Glutamatergic neuron (in vitro differentiated cells): ENCODE measurements at places on chromosomes 6 and 20. TPM values are rescaled to one million over a fixed set of nuclear protein-coding genes. Genes with fewer than 3 reads are reported as not detected.

- H3K27ac ChIP-seq = no peak overlapping the region
- no peak for DNase-seq
- no peaks in the 10 kb centered on the region for H3K4me1 ChIP-seq
- no peak overlapping the region for H3K4me3 ChIP-seq
- H3K36me3 ChIP-seq = no peaks in the 10 kb centered on the region
Observed at GRCh38 chr20:22901164-22901563, 133.9 kb upstream of the SSTR4 start.

GRCh38 chr20:24436160-24436559 lies 33.3 kb upstream of the SYNDIG1 start:
- no peaks in the 10 kb centered on the region for H3K36me3 ChIP-seq
- H3K27me3 ChIP-seq = no peaks in the 10 kb centered on the region
- DNase-seq = no peak
- peaks cover 2% of the 10 kb centered on the region for H3K4me1 ChIP-seq
- no peak overlapping the region for H3K4me3 ChIP-seq

- H3K27ac ChIP-seq = no peak overlapping the region
- H3K36me3 ChIP-seq = no peaks in the 10 kb centered on the region
- peaks cover 10% of the 10 kb centered on the region for H3K27me3 ChIP-seq
- H3K4me3 ChIP-seq = no peak overlapping the region
- H3K4me1 ChIP-seq = peaks cover 2% of the 10 kb centered on the region
Observed at GRCh38 chr20:61868006-61868405, 197.7 kb downstream of the TAF4 start.

DNA sequence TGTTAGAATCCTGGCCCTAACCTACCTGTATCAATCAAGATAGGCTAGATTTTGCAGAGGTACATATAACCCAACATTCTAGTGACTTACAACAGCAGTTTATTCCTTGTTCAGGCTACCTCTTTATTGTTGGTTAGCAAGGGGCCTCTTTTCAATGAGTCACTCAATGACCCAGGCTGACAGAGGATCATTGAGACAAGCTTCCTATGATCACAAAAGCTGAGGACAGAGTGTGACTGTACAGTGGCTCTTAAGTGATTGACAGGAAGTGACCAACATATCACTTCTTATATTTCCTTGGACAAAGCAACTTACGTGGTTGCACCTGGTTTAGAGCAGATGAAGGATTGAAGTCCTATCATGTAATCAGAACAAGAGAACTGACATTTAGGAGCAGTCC lies 740.9 kb downstream of the FRK start:
- DNase-seq = no peak
- H3K27ac ChIP-seq = no peak overlapping the region
- no peaks in the 10 kb centered on the region for H3K36me3 ChIP-seq

DNA sequence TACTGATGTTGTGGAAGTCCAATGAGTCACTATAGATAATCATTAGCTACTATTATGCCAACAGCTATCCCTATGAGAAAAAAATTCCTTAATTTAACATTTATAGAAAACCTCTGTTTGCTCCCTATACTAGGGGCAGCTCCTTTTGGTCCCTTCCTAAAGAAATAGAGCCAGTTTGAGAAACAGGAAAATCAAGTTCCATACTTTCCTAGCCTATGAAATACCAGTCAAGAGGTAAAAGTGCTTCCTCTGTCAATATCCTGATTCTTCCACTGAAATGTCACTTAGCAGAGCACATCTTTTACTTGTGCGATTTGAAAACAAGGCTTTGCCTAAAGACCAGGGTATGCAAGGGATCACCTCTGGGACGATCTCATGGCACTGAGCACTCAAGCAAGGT lies 14.5 kb upstream of the TRIM39 start:
- peaks cover 5% of the 10 kb centered on the region for H3K4me1 ChIP-seq
- no peak for DNase-seq
- H3K27me3 ChIP-seq = peaks cover 9% of the 10 kb centered on the region
- H3K36me3 ChIP-seq = peaks cover 6% of the 10 kb centered on the region
- no peak overlapping the region for H3K4me3 ChIP-seq
- no peak overlapping the region for H3K27ac ChIP-seq

DNA sequence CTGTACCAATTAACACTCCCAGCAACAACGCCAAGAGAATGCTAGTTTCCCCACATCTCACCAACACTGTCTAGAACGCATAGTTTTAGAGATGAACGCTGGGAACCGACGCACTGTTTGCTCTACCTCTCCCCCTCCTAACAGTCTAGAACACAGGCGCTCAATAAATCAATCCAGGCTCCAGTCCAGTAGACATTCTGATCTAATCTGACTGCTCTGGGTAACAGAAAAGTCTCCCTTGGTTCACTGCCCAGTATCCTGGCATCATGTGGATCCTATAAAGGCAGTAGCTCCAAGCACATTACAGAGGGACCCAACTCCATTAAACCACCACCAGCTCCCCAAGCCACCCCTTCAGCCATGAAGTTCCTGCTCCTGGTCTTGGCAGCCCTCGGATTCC lies at the start of gene DEFB132:
Gene DEFB132, plus strand, starts transcription at position 306 of the 400 bp plus-strand sequence. Its CDS starts 55 bp downstream, at position 361.
- no peak within 1 kb of the TSS for H3K27ac ChIP-seq
- H3K4me1 ChIP-seq = peaks cover 11% of the 10 kb centered on the region
- H3K36me3 ChIP-seq = no peaks in the 10 kb centered on the region

GRCh38 chr6:116221067-116221466 lies 32.8 kb downstream of the TSPYL4 start:
- H3K4me3 ChIP-seq = no peak overlapping the region
- peak overlapping the region; percentile 77 for H3K27ac ChIP-seq

GRCh38 chr6:39218868-39219567 lies 10.3 kb downstream of the KCNK5 start:
- peaks cover under 1% of the 10 kb centered on the region for H3K4me1 ChIP-seq
- H3K27me3 ChIP-seq = peaks cover 10% of the 10 kb centered on the region
- no peaks in the 10 kb centered on the region for H3K36me3 ChIP-seq
- no peak for DNase-seq
- H3K27ac ChIP-seq = no peak overlapping the region

GRCh38 chr6:70171236-70171635 lies 131.6 kb downstream of the COL9A1 start:
- no peak overlapping the region for H3K27ac ChIP-seq
- H3K4me1 ChIP-seq = peaks cover under 1% of the 10 kb centered on the region
- no peak for DNase-seq
- no peaks in the 10 kb centered on the region for H3K36me3 ChIP-seq

DNA sequence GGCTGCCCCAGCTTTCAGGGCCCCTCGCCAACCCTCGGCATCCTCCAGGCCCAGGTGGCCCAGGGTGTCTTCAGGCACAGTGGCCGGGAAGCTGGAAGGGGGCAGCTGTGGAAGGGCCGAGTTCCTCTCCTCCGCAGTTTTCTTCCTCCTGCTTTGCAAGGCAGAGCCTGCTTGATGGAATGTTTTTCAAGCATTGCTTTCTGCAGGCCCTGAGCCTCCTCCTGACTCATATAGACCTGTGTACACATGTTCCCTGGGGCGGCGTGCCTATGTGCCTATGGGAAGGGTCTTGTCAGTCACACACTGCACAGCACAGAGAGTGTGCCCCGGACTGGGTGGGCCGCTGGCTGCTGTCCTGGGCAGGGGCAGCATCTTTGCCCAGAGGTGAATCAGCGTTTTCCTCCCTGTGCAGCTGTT lies 107.5 kb downstream of the ERMARD start:
- DNase-seq = no peak
- H3K4me1 ChIP-seq = peaks cover 5% of the 10 kb centered on the region
- H3K4me3 ChIP-seq = no peak overlapping the region
- no peak overlapping the region for H3K27ac ChIP-seq

GRCh38 chr6:37141281-37142049 lies 28.5 kb upstream of the PIM1 start:
- DNase-seq = no peak
- peaks cover 37% of the 10 kb centered on the region for H3K4me1 ChIP-seq
- no peaks in the 10 kb centered on the region for H3K36me3 ChIP-seq
- peak overlapping the region; percentile 46 for H3K27ac ChIP-seq

- DNase-seq = peak; percentile 34
- no peak overlapping the region for H3K27ac ChIP-seq
- peaks cover 10% of the 10 kb centered on the region for H3K4me1 ChIP-seq
- no peaks in the 10 kb centered on the region for H3K36me3 ChIP-seq
Observed at GRCh38 chr6:133240511-133241085, 559 bp upstream of the EYA4 start.

GRCh38 chr6:38782616-38783015 lies 67.5 kb downstream of the DNAH8 start:
- no peak overlapping the region for H3K4me3 ChIP-seq
- peaks cover 2% of the 10 kb centered on the region for H3K4me1 ChIP-seq
- no peaks in the 10 kb centered on the region for H3K36me3 ChIP-seq
- no peak overlapping the region for H3K27ac ChIP-seq
- no peak for DNase-seq

- H3K36me3 ChIP-seq = peaks cover 21% of the 10 kb centered on the region
- H3K4me3 ChIP-seq = no peak overlapping the region
- peaks cover 5% of the 10 kb centered on the region for H3K27me3 ChIP-seq
- H3K4me1 ChIP-seq = no peaks in the 10 kb centered on the region
- DNase-seq = no peak
Observed at GRCh38 chr6:4470698-4471210, 305.4 kb upstream of the CDYL start.

- H3K36me3 ChIP-seq = no peaks in the 10 kb centered on the region
- H3K27me3 ChIP-seq = no peaks in the 10 kb centered on the region
- no peak overlapping the region for H3K27ac ChIP-seq
- H3K4me3 ChIP-seq = no peak overlapping the region
Observed at GRCh38 chr6:106530502-106530901, 98.8 kb downstream of the RTN4IP1 start.

DNA sequence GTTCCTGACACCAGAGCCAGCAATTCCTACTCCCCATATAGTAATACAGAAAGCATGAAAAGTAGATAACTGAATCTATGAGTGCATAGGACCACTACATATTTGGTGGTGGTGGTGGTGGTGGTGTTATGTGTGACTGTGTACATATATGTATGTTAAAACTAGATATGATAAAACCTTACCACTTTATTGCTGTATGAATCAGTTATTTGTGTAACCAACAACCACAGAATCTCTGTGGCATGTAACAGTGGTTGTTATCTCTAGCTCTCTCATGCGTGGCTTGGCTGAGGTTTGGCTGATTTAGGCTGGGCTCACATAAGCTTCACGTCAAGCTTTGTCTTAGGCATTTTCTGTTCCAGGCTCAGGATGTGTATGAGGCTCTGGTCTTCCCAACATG lies 55.7 kb downstream of the PLCB1 start:
- peaks cover 6% of the 10 kb centered on the region for H3K4me1 ChIP-seq
- no peaks in the 10 kb centered on the region for H3K27me3 ChIP-seq
- no peak for DNase-seq
- H3K4me3 ChIP-seq = no peak overlapping the region
- H3K27ac ChIP-seq = no peak overlapping the region
- no peaks in the 10 kb centered on the region for H3K36me3 ChIP-seq

DNA sequence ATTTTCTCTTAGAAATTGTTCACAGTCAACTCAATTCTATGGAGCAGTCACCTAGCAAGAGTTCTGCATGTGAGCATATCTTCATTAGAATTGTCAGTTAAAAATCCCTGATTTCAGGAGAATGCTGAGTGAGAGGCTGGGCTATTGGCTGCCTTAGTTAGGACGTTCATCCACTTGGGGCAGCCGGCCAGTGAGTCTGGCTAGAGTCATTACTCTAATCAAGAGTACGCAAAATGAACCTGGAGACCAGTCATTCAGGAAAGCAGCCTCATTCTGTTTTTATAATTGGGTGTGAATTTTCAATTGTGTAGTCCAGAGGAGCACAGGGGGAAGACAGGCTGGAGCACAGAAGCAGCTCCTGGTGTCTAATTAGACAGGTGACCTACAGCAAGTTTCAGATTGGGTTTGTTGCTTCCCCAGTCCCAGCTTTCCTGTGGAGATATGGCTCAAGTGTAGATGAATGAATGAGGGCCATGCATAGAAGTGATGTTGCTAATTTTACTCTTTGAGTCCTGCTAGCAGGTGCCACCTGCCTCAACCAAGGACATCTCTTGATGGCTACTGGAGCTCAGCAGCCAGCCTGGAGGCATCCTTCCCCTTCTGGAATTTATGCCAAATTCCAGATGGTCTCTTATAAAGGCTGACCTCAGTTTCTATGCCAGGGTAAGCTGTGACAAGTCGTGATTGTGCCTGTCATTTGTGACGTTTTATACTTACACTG lies 265.7 kb downstream of the NKAIN2 start:
- peaks cover 6% of the 10 kb centered on the region for H3K27me3 ChIP-seq
- H3K36me3 ChIP-seq = no peaks in the 10 kb centered on the region
- DNase-seq = no peak
- H3K4me3 ChIP-seq = no peak overlapping the region
- H3K27ac ChIP-seq = no peak overlapping the region

DNA sequence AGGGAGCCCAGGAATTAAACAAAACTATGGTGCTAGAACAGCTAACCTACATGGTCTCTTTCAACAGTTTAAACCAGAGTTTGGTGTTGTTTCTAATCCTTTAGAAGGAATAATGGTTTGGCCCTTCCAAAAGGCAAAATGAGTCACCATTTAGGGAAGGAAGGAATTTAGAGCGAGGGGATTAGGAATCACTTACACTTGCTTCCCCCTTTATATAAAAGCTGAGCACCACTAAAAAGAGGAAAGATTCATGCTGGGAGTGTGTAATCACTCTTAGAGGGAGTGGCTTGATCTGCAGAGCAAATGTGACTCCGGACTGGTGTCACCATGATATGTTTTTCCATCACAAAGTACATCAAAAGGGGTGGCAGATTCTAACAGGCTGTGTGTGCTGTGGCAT lies 63.6 kb downstream of the F13A1 start:
- DNase-seq = no peak
- peaks cover 6% of the 10 kb centered on the region for H3K4me1 ChIP-seq
- H3K27ac ChIP-seq = no peak overlapping the region
- no peaks in the 10 kb centered on the region for H3K36me3 ChIP-seq
- no peak overlapping the region for H3K4me3 ChIP-seq

- H3K27me3 ChIP-seq = peaks cover 4% of the 10 kb centered on the region
- no peak for DNase-seq
- H3K4me1 ChIP-seq = no peaks in the 10 kb centered on the region
- no peak overlapping the region for H3K4me3 ChIP-seq
- H3K36me3 ChIP-seq = peaks cover 5% of the 10 kb centered on the region
Observed at GRCh38 chr6:45822873-45823272, 192.8 kb downstream of the CLIC5 start.

- H3K4me1 ChIP-seq = no peaks in the 10 kb centered on the region
- H3K27ac ChIP-seq = no peak overlapping the region
- DNase-seq = no peak
Observed at GRCh38 chr6:129908858-129909257, 47.7 kb upstream of the TMEM244 start.

GRCh38 chr6:72950114-72950860 lies 275.0 kb downstream of the KHDC1L start:
- H3K4me1 ChIP-seq = no peaks in the 10 kb centered on the region
- no peak overlapping the region for H3K27ac ChIP-seq
- no peak overlapping the region for H3K4me3 ChIP-seq
- no peaks in the 10 kb centered on the region for H3K36me3 ChIP-seq
- no peak for DNase-seq
- no peaks in the 10 kb centered on the region for H3K27me3 ChIP-seq

- no peak for DNase-seq
- H3K27ac ChIP-seq = no peak overlapping the region
- no peaks in the 10 kb centered on the region for H3K36me3 ChIP-seq
- no peaks in the 10 kb centered on the region for H3K27me3 ChIP-seq
- no peak overlapping the region for H3K4me3 ChIP-seq
Observed at GRCh38 chr20:40390654-40391053, 298.4 kb downstream of the MAFB start.

- H3K4me3 ChIP-seq = no peak overlapping the region
- H3K4me1 ChIP-seq = peaks cover 12% of the 10 kb centered on the region
- H3K27ac ChIP-seq = no peak overlapping the region
- H3K36me3 ChIP-seq = no peaks in the 10 kb centered on the region
Observed at GRCh38 chr6:151056230-151056907, 183.4 kb upstream of the AKAP12 start.

The TUBB1 gene
- not detected for total RNA-seq

The SAMD5 gene
- total RNA-seq = 1.6 TPM

The TMEM151B gene
- 51.3 TPM for total RNA-seq

The C2 gene
- not detected for total RNA-seq

The PDYN gene
- not detected for total RNA-seq

The PRND gene
- not detected for total RNA-seq

The ARMC12 gene
- 2.6 TPM for total RNA-seq

The CTAGE9 gene
- total RNA-seq = not detected

The CCN6 gene
- total RNA-seq = not detected
